H7 (cell line): ENCODE measurements at places on chromosomes 2 and 18.

DNA sequence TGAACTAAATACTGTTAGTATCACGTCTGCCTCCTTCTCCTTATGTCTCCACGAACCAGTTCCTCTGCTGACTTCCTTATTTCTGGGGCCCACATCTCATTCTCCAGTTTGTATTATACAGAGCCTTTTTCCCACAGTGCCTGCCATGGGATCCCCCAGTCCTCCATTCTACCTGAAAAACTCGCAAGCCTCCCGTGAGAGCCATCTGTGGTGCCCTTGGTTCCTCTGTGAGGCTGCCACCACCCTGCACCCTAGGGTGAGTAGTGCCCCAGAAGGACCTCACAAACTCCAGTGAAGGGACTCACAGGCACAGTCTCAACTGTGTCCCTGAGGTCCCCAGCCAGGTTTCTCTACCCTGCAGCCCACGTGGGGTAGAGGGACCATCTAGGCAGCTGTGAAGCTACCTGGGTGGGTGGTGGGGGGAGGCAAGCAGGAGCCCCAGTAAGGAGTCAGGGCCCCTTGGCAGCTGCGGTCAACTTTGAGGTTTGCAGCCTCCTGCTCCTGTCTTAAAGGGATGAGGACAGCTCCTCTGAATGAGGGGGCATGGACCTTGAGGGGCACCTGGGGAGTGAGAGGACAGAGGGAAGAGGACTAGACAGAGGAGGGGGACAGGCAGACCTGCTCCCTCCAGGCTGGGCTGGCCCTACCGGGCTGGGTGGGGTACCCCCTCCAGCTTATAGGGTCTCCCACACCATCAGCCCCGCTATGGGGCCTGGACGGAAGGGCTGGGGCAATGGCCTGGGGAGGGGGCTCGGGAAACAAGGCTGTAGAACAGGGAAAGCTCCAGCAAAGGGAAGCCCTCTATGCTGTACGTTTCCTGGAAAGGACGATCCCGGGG, 1.0 kb downstream of the PSTPIP2 start:
- DNase-seq: no peak

DNA sequence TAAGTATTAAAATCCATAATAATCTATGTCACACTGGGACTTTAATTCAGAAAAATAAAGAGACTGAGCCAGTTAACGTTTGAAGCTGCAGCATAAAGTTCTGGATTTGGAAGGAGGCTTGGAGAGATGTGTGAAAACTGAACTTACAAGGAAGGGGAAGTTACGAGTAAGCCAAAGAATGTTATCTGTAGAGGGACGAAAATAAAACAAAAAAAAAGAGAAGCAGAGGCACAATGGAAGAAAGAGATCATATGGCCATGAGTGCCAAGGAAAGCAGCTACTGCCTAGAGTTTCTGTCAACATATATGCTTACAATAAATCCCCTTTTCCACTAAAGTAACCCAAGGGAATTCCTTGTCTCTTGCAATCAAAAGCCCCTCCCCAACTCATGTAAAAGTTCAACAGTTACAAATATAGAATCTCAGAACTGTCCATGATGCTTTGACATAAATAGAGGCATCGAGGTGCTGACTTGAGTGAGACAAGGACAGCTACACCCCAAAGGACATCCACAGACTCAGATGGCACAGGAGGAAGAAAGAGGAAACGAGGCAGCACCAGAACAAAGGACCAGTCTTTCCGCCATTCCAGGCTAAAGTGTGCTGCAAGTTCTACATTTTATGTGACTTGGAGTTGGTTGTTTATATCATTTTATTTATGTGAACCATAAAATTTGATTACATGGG, 16.1 kb upstream of the ARL5A start:
- DNase-seq: no peak

DNA sequence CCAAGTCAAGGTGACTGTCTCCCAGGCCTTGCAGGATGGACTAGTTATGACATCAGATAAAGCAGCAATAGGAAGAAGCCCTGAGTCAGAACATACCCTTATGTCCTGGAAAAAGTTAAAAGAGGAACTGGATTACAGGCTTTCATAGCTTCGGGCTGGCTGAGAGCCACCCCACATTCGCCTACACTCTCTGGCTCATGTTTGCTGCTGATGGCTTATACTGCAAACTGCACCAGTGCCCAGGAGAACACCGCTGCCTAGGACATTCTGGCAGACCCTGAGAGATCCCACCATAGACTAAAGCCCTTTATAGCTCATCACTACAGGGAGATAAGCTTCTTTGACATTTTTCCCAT, 20.3 kb downstream of the SLC8A1 start:
- no peak for DNase-seq

DNA sequence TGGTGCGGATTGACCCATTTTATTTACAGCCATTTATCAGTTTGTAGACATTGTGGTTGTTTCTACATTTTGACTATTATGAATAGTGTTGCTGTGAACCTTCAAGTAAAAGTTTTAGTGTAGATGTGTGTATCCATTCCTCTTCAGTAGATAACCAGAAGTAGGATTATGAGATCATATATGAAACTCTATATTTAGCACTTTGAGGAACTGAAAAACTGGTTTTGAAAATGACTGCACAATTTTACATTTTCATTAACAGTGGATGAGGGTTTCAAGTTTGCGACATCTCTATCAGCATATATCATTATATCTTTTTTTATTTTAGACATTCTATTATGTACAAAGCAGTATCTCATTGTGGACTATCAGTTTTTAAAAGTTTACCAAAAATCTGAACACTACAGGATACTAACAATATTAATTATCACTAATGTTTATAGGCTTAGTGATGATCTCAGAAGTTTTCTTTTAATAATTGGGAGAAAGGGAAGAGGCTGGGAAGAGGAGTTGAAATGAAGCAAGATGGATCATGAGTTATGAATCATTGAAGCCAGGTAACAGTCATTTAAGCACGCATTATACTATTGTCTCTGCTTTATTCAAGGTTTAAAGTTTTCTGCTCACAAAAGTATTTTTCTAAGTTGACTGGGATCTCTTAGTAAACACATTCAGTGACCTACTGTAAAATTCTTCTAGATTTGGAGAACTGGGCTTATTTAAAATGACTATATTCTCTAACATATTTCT, 329.0 kb upstream of the LRATD1 start:
- DNase-seq: no peak

- no peak for DNase-seq
These were observed 75.3 kb upstream of the STPG4 start for GRCh38 chr2:47230418-47230817.

DNA sequence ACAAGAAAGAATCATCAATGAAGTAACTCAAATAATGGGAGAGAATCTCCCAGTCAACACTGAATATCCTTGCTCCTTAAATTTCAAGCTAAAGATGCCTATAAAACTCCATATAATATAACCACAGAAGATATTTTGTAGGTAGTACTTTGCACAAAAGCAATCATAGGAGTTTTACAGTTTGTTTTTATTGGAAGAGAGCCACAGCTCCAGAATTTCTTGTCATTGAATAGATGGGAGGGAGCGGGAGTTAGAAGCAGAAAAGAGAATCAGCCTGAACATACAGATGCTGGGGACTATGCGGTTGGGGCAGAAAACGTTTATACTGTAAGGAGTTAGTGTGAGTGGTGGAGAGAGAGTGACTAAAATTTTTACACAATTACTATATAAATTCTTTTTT, 18.3 kb upstream of the SMAD4 start:
- no peak for DNase-seq

- DNase-seq: peak; percentile 87
These were observed 35.9 kb upstream of the SNED1 start for GRCh38 chr2:240962300-240963064.

DNA sequence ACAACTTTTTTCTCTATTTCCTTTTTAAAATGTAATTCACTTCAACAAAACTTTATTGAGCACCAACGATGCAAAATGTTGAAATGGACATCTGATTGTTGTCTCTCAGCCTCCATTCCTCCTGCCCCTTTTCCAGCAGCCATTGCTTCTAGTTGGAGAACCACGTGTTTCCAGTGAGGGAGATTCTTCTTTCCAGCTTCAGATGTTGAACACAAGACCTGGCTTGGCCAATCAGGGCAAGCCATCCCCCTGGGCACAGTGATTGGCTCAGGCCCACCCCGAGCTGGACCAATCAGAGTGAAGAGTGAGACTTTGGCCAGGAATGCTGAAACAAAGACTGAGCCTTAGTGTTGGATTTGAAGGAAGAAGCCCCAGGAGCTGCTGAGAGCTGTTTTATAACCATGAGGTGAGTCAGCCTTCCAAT, 59.0 kb downstream of the E2F6 start:
- no peak for DNase-seq

GRCh38 chr2:133835821-133836619, 267.8 kb upstream of the NCKAP5 start:
- DNase-seq: no peak

GRCh38 chr2:217045700-217046475, 186.0 kb upstream of the TNP1 start:
- no peak for DNase-seq
